ENCODE measurements at places on chromosomes 4 and X.

- DNase-seq: no peak
Measured at GRCh38 chrX:107507093-107507743, 57.8 kb downstream of the FRMPD3 start.

DNA sequence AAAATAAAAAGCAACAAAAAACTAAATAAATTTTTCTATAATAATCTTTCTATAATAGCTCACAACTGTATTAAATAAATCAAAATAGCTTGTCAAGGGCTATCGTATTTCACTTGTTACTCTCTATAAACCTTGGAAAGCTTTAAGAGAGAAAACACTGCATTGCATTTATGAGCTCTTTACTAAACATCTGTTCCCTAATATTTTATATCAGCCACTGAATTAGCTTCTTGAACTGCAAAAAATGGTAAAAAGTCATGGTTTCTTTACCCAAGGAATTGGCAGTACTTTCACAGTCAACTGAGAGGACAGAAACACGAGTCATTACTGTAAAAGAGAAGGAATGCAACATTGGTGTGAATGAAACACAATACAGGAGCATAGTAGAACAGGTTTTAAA, 671.2 kb downstream of the PCDH18 start:
- no peak for DNase-seq

- DNase-seq: no peak
Measured at GRCh38 chrX:76428243-76429130, 977 bp downstream of the MAGEE1 start.

- no peak for DNase-seq
Measured at GRCh38 chrX:45771560-45772340, 571.1 kb upstream of the DIPK2B start.

DNA sequence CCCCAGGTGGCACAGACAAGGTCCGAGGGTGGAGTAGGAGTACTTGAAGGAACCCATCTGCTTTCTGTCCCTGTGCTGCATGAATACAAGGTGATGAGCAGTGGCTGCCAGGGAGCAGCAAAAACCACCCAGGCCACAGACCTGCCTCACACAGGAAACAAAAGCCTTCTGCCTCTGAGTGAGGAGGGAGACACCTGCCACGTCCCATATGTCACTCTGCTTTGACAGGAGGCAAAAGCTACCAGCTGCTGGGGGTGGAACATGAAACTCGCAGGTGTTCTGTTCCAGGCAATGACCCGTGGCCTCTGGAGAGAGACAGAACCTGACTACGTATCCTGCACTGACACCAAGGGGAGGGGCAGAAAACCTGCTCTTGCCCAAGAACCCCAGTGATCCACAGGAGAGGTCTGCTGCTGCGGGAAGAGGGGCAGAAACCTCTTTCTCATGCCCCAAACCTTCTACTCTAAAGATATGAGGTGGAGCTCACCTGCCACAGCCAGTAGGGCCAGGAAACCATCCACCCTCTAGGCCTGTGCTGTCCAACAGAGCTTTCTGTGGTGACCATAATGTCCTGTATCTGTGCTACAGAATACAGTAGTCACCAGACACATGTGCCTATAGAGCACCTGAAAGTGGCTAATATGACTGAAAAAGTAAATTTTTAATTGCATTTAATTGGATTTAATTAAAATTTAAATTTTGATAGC, 172.9 kb downstream of the PRDM5 start:
- DNase-seq: peak; percentile 65

- no peak for DNase-seq
Measured at GRCh38 chr4:137534516-137534915, 2.2 kb upstream of the PCDH18 start.

- DNase-seq: no peak
Measured at GRCh38 chr4:1969928-1970723, 38.6 kb downstream of the NELFA start.

Data from NCI-H187 treated with DMSO at 0.1 percent for 48 hours (cell line).